ENCODE measurements at places on chromosomes 7 and 10. TPM values are rescaled to one million over a fixed set of nuclear protein-coding genes. Genes with fewer than 3 reads are reported as not detected.
A peak's percentile ranks its signal among the peaks of the same experiment; 100 is the strongest.

GRCh38 chr10:1256432-1256725 is 200.2 kb downstream of the WDR37 start:
- DNase-seq: no peak

DNA sequence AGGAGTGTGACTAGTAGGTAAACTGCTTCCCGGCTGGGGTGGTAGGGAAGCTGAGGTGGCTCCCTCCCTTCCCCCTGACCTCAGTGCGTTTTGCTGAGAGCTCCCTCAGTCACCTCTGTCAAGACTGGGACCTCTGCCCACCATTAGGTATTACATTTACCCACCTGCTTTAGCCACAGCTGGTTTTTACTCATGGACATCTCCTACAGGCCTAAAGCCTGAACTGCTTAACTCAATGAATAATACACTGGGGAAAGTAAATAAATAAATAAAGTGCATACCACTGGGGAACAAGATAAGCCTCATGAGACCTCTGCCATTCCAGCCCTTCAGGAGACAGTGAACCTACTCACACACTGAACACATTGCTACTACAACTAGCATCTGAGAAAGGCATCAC is 38.9 kb upstream of the CDK13 start:
- no peak for DNase-seq

- peak; percentile 56 for DNase-seq
Observed at GRCh38 chr10:77756319-77757232, 119.0 kb upstream of the KCNMA1 start.

DNA sequence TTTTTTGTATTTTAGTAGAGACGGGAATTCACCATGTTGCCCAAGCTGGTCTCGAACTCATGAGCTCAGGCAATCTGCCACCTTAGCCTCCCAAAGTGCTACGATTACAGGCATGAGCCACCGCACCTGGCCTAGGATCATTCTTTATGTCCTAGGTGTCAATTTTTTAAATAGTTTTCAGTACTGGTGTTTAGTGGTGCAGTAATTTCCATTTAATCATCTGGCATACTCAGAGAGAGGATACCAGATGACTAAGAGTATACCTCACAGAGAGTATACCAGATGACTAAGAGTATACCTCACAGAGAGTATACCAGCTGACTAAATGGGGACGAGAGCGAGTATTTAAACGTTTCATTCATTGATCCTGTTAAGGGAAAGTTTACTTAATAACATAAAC is 37.3 kb upstream of the TMEM248 start:
- no peak for DNase-seq

Gene SPAG6
- 40.1 TPM for total RNA-seq

GRCh38 chr7:84249656-84250055 is 55.1 kb upstream of the SEMA3A start:
- no peak for DNase-seq

Gene CCL24
- not detected for total RNA-seq

Gene ZNF398
- total RNA-seq: 12.7 TPM

DNA sequence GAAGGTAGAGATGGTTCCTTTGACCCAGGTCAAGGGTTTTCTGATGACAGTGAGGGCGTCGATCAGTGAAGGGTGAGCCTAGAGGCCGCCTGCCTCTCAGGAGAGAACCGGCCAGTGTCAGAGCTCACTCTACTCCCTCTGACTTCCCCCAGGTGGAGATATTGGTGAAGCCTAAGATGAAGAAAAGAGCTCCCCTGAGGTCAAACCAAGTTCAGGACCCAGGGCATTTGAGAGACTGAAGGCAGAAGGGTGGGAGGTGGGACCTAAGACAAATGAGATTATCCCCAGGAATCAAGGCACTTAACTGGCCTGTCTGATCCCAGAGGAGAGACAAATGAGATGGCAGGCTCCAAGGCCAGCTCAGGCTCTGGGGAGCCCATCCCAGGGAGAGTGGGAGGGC is 104.7 kb downstream of the CDH23 start:
- no peak for DNase-seq

DNA sequence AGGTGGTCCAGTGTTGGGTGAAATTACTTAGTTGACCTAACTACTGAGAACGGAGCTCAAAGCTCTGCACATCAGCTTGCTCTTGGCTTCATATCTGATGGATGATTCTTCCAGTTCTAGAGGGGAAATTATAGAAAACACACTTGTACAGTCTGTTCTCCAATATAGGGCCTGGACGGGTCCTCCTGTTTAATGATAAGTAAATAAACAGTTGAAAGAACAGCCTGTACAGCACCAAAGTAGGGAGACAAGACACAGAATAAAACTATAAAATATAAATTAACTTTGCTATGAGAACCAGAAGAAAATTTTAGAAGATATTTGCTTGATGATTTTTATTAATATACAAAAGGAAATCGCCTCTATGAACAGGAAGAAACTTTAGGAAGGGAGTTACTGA is 271.7 kb downstream of the STK31 start:
- DNase-seq: no peak

DNA sequence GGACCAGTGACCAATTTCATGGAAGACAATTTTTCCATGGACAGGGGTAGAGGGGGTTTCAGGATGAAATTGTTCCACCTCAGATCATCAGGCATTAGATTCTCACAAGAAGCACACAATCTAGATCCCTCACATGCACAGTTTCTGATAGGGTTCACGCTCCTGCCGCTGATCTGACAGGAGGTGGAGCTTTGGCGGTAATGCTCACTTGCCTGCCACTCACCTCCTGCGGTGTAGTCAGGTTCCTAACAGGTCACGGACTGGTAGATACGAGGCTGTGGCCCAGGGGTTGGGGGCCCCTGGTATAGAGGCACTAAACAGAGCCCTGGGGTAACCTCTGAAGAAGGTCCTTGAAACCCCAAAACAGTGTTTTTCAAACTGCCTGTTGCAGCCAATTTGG is 6.5 kb downstream of the BRAF start:
- DNase-seq: no peak

Gene CALN1
- 0.03 TPM for total RNA-seq

Measured in lung (tissue), 17 donors.